ENCODE measurements at places on chromosomes 1 and 21.

DNA sequence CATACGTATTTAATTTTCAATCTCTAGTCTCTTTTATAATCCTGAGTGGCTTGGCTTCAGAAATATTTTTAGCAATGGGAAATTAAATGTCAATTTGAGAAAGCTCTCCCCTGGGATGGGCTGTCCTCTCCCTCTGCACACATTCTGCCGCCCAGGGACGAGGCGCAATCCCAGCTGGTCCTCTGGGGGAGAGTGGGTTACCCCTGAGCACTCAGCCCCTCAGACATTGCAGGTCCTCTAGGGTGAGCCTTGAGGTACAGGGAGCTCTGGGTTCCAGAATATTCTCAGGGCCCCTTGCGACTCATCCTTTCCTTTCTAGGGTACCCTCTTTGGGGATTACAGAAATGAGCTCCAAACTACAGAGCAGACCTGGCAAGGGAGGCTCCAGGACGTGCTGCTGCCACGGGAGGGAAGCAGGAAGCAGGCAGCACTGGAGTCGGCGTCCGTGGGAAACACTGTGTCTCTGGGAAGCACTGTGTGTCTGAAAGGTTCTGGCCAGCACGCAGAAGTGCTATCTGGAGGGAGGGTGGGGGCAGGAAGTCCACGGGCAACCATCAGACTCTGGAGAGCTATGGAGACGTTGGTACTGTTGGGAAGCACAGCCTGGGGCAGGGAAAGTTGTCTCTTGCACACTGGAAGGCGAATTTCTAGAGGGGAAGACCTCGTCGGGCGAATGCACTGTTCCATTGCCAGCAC is 343.3 kb upstream of the VAMP3 start:
- DNase-seq = no peak

DNA sequence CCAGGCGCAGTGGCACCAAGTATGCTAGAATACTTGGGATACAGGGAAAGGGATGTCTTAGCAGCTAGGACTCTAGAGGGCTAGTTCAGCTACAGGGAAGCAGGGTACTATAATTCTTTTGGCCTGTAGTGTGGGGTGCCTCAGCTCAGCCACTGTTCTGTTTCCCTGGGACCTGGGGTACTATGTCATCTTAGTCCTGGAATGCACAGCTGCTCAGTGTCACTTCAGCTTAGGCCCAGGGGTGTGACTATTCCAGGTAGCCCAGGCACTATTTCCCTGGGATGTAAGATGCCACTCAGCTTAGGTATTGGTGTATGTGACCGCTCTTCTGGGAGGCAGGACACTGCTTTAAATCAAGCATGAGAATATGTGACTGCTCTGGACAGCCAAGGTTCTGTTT is 34.1 kb downstream of the RGSL1 start:
- no peak for DNase-seq

DNA sequence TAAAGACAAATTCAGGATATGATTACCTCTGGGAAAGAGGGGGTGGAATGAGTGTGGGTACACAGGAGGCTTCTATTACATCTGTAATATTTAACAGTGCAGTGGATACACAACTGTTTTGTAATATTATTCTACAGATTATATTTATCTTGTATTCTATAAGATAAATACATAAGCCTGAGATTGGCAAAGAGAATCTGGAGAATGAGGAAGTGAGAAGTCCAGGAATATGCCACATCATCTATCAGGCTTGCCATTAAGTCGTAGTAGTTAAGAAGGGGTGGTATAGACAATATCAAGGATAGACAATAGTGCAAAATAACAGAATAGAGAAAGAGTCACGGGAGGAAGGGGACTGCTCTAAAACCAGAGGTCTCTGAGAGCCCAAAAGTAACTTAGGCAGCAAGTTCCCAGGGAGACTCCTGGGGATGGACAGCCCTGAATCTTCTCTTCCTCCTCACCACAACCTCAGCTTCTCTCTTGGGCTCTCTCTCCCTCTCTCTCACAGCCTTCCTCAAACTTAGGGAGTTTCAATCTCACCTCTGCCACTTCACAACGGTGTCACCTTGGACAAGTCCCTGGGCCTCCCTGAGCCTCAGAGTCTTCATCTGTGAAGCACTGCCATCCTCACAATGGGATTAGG is 14.0 kb upstream of the PTAFR start:
- DNase-seq = no peak

DNA sequence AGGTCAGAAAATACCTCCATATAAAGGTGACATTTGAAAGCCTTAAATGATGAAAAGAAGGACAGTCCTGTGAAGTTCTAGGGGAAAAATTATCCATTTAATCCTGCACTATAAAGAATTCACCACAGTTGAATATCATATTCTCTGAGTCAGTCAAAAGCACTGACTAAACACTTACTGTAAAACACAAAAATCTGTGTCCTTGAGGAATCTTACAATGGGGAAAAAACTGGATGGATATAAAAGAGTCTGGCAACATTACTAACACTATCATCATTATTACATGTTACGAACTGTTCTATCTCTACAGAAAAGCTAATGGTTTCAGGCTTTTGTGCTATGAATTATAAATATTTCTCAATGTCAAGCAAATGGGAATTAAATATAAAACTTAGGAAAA is 42.4 kb upstream of the HP1BP3 start:
- DNase-seq = no peak

DNA sequence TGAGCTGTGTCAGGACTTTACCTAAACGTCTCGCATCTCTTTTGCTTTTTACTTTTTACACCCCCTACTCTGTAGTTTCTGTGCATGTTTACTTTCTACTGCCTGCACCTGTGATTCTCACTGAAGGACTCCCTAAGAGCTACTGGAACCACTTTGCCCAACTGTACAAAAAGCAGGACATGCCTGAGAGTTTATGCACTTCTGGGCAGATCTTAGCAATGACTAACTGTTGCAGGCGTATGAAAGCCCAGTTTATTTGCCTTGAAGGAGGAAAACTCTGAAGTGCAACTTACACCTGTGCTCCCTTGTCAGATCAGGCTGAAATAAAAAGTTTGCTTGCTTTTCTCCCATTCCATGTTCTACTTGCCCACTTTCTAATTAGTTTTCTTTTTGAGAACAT is 467.0 kb upstream of the USP24 start:
- no peak for DNase-seq

- no peak for DNase-seq
Measured at GRCh38 chr1:109094377-109094803, 3.8 kb downstream of the TMEM167B start.

DNA sequence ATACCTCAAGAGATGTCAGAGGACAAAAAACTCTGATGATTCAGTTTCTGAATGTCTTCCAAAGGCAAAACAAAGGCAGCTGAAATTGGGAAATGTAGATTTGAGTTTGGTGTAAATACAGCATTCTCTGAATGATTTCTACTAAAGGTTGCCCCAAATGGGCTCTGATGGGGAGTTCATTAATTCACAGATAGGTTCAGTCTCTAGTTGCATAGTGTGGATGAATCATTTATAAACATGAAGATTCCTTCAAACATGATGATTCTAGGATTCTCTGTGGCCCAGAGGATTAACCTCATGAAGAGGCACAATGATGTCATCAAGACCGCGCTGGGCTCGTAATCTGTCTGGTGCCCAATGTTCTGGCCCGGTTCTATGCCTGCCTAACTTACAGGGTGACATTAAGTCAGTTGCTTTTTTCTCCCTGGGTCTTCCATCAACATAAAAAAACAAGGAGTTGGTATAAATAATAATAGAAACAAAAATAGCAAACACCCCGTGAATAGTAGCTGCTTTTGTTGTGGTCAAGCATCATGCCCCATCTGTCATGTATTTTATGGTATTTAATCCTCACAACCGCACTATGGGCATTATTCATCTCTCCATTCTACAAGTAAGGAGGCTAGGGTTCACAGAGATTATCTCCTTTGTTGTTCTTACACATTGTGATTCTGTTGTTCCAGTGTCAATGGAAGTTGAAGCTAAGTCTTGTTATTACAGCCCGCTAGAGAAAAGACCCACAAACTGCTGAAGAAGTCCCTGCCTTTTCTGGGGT is 509.6 kb upstream of the USP24 start:
- no peak for DNase-seq

GRCh38 chr1:32963746-32964460 is 706 bp downstream of the RNF19B start:
- DNase-seq = no peak

GRCh38 chr1:221169447-221169889 is 290.2 kb downstream of the HLX start:
- DNase-seq = peak; percentile 14

DNA sequence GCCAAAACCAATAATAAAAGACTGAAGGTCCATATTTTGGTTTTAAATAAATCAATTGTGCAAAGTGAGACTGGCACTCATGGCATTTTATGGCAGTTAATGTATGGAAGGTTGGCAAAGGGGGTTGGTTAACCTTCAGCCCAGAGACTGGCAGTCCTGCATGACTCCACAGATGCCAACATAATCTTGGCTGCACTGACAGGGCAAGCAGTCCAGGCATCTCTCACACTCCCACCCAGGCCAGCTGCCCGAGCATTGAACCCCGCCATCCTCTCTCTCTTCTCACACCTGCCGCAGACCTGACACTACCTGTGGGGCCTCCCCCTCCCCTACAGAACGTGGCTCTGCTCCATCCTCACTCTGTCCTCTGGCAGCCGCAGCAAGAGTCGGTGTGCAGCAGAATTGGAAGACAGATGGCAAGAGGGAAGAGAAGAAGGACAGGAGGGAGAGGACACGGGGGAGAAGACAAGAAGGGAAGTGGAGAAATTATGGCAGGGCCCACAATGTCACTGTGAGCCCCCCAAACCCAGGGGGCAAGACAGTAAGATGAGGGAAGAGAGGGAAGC is 43.7 kb downstream of the ITPKB start:
- no peak for DNase-seq

GRCh38 chr1:33895976-33896375 is 32.1 kb downstream of the HMGB4 start:
- no peak for DNase-seq

GRCh38 chr1:6961905-6962477 is 176.7 kb downstream of the CAMTA1 start:
- no peak for DNase-seq

DNA sequence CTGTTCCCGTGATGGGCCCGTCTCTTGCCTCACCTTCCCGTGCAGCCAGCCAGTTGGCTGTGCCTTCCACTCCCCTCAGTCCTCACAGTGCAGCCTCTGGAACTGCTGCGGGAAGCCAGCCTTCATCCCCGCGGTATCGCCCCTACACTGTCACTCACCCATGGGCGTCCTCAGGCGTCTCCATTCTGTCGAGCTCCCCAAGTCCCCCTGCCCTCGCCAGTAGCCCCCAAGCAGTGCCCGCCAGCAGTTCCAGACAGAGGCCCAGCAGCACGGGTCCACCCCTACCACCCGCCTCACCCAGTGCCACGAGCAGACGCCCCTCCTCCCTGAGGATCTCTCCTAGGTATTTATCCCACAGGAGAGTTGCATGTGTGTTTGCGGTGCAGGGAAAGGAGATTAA is 73.5 kb downstream of the UBE4B start:
- DNase-seq = no peak

Measured in NCI-H1048 (cell line).